ENCODE measurements at places on chromosomes 3 and 15. TPM values are rescaled to one million over a fixed set of nuclear protein-coding genes. Genes with fewer than 3 reads are reported as not detected.

FAM81A gene
- total RNA-seq, result not detected

FBLN2 gene
- 16.5 TPM for total RNA-seq

RAD51 gene
- 10.7 TPM for total RNA-seq

SEMA3F gene
- 79.4 TPM for total RNA-seq

MBD4 gene
- 26.4 TPM for total RNA-seq

SOX14 gene
- not detected for total RNA-seq

C3orf85 gene
- not detected for total RNA-seq

CCNB2 gene
- 61.3 TPM for total RNA-seq

MKRN2OS gene
- not detected for total RNA-seq

LYZL4 gene
- total RNA-seq, result not detected

TUSC7 gene
- total RNA-seq, result not detected

SNRPA1 gene
- 22.9 TPM for total RNA-seq

POLQ gene
- 3.9 TPM for total RNA-seq

ANKRD34C gene
- not detected for total RNA-seq

GPR171 gene
- total RNA-seq, result not detected

VEPH1 gene
- 8.2 TPM for total RNA-seq

EOMES gene
- total RNA-seq, result not detected

LARP6 gene
- total RNA-seq, result 15.0 TPM

SPSB4 gene
- total RNA-seq, result 0.05 TPM

GRAMD1C gene
- total RNA-seq, result 65.7 TPM

CCR3 gene
- total RNA-seq, result not detected

MORC1 gene
- total RNA-seq, result not detected

ACVR2B gene
- 4.2 TPM for total RNA-seq

CAMP gene
- not detected for total RNA-seq

SCN11A gene
- total RNA-seq, result not detected

CCDC39 gene
- total RNA-seq, result 0.34 TPM

CCDC191 gene
- total RNA-seq, result 3.2 TPM

UCN2 gene
- not detected for total RNA-seq

SNURF gene
- total RNA-seq, result 5.0 TPM

All from dermis blood vessel endothelial cell (primary cell).